NCI-H1417 (cell line): ENCODE measurements at places on chromosomes 13 and 19.

DNA sequence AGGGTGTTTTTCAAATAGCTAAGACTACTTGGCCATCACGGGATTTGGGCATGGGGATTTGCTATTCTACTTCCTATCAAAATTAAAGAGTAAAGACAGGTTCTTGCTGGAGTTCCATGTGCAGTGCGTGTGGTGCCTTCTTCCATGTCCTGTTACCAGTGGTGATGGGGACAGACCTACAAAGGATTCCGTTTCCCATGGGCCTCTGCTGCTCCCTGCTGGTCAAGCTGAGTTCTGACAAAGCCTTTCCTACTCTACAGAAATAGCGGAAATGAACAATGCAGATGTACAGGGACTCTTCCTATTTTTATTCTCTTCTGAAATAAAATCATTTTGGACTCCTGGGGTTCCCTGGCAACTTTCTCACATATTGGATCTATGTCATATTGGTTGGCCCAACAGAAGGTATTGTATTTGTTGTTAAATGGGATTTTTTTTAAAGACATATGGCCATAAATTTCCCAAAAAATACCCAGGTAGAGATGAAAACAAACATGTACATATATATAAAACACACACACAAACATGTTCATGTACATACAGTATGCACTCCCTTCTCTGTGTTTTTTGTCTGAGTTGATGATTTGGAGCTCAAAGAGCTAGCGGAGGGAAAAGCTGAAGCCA lies 90.5 kb upstream of the SLC15A1 start:
- DNase-seq = peak; percentile 93

DNA sequence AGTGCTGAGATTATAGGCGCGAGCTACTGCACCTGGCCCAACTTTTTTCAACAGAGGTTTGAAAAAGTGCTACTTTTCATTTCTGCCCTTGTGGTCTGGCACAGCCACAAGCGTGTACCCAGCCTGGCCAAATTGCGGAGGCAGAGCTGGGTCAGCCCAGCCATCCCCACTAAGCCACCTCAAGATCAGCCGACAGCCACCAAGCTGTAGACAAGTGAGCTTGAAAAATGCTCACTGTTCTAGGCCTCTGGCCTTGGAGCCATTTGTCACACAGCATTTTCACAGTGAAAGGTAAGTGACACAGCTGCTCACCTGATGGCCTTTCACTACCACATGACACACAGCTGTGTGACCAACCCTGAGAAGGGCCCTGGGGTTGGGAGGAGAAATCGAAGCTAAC lies 27.3 kb downstream of the DNMT1 start:
- no peak for DNase-seq

- no peak for DNase-seq
Observed at GRCh38 chr19:50324331-50324730, 4.8 kb downstream of the KCNC3 start.

- DNase-seq = peak; percentile 48
Observed at GRCh38 chr13:43787997-43788396, 1.2 kb upstream of the ENOX1 start.

GRCh38 chr13:25722893-25723292 lies 328.9 kb downstream of the SHISA2 start:
- DNase-seq = peak; percentile 4

GRCh38 chr13:103556681-103557080 lies 490.5 kb upstream of the SLC10A2 start:
- DNase-seq = no peak

GRCh38 chr19:13014101-13014920 lies 19.0 kb downstream of the NFIX start:
- DNase-seq = no peak

DNA sequence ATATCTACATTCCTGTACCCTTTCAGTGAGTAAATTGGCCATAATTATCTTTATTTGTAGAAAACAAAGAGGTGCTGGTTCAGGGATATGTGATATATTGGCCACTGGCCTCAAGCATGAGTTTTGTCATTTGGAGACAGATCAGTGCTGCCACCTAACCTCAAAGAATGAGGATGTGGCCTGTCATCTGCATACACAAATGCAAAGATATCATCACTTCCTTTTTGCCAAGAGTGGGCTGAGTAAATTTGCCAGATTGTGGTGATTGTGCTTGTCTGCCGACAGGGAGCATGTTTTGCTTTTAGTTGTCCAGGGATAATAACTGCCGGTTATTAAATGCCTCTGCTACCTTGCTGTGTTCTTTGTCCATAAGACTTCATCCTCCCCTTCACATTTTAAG lies 44.2 kb downstream of the WASF3 start:
- DNase-seq = no peak

DNA sequence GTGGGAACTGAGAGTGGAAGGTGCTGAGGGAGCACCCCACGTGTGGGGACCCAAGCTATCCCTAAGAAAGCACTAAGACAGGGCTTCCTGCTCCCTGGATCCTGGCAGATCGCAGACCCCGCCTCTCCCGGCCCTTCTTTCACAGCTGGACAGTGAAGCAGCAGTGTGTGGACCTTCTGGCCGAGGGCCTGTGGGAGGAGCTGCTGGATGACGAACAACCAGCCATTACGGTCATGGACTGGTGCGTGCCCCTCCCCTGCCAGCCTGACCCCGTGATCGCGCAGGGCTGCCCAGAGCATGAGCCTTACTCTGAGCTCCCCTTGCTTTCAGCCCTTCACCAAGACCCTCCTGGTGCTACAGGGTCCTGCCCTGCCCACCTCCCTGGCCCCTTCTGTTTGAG lies 2.3 kb downstream of the NCCRP1 start:
- no peak for DNase-seq

- no peak for DNase-seq
Observed at GRCh38 chr19:19224852-19225494, 13.2 kb downstream of the NCAN start.

- DNase-seq = no peak
Observed at GRCh38 chr13:50699874-50700663, 143.4 kb downstream of the DLEU7 start.

DNA sequence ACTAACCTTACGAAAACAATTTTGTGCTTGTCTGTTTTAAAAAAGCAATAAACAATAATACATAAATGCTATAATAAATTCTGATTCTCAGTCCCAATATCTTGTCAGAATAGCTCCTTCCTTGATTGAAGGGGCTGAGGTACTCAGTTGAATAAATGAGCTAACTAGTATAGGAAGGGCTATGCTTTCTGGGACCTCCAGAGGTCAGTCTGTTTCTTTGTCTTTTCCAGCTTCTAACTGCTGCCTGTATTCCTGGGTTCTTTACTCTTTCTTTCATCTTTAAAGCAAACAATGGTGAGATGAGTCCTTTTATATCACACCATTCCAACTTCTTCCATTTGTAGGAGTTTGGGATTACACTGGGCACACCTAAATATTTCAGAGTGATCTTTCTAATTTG lies 1297.0 kb upstream of the ATXN8OS start:
- DNase-seq = peak; percentile 46

DNA sequence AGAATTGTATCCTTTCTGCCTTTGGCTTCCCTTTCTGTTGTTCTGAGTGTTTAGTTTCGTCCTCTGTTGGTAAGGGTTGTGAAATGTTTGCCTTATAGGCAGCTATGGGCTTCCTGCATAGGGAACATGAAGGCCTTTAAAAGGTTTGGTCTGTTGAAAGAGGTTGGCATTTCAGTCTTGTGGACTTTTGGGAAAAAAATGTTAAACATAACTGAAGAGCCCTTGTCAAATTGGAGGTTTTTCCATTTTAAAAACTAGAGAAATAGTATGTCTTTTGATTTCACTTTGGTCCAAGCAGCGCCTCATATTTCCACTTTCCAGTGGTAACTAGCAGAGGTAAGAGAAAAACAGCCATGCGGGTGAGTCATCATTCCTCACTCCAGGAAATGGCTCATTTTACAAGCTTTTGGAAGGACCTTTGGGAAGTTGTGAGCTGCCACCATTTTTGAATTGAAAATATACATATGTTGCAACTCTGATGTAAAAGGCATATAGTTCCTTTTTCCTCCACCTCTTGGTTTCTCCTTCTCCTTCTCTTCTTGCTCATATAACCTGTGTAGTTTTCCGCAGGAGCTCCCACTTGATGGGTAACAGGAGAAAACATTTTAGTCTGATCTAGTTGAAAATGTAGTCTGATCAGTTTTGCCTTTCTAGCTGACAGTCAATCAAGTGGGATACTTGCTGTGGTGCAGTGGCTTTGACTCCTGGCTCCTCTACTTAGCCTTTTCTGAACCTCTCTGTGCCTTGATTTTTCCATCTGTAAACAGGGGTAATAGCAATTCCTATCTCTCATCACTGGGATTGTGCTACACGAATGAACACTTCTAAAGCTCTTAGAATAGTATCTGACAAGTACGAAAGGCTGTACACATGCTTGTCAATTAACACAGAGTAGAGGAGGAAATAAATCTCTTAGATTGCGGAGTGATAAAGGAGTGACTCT lies 23.0 kb downstream of the GPC6 start:
- no peak for DNase-seq

- no peak for DNase-seq
Observed at GRCh38 chr13:21344662-21345176, 114.4 kb downstream of the ZDHHC20 start.

DNA sequence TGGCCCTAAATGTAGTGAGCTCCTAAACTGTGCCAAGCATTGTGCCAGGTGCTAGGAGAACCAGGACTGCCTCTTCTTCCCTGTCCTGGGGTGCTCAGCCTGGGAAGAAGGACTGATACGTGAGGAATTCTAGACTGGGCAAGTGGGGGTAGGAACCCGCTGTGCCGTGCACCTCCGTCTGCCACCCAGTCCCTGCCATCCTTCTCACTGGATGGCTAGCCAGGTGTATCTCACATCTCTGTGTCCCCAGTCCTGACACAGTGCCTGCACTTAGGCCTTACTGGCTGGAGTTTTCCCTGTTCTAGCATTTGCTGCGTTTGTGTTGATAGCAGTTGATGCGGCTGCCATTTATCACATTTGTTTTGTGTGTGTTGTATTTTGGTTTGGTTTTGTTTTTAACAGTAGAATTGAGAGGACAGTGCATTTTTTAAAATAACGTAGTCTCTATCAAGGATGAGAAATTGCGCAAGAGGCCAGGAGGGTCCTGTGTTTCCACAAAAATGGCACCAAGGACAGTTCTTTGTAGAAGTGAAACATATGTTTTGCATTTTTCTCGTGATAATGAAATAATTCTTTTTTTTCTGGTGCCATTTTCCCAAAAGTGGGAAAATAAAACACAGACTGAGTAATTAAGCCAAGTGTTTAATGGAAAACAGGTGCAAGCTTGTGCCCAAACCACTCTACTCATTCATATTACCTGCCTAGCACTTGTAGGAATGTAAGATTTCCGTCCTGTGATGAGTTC lies 4.7 kb upstream of the GPR183 start:
- DNase-seq = no peak
